Naive thymus-derived CD8-positive, alpha-beta T cell (primary cell): ENCODE measurements at places on chromosomes 1 and 21.

GRCh38 chr1:43058545-43059360, 100.1 kb upstream of the SLC2A1 start:
- no peak for DNase-seq

- no peak for DNase-seq
Observed at GRCh38 chr1:93262645-93263044, 82.1 kb downstream of the CCDC18 start.

DNA sequence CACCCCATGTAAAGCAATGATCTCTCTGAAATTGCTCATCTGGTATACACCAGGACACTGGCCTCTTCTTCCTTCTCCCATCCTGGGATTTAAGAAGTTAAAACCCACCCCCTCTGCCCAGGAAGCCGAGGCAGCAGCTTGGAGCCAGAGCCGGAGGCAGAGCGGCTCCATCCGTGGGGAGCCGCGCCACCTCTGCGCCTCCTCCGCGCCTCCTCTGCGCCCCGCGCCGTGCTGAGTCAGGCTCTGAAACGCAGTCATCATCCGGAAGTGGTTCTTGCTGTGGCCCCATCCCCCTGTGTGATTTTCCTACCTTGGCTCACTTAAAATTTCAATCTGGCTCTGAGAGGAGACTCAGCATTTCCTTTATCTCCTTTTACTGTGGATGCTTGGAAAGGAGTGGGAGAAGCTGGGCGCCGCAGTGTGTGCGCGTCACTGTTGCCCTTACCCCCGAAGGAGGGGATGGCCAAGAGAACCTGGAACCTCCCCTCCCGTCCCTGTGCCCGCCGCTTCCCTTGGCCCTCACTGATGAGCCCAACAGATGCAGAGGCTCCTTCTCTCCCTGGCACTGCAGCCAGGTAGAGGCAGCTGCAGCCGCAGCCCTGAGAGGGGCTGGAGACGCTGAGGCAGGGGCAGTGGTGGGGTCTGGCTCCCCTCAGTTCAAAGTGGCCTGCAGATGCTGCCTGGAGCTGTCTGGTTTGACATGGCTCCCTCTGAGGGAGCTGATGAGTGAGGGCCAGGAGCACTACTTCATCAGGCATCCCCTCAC, 15.3 kb upstream of the NPHP4 start:
- DNase-seq, result no peak

DNA sequence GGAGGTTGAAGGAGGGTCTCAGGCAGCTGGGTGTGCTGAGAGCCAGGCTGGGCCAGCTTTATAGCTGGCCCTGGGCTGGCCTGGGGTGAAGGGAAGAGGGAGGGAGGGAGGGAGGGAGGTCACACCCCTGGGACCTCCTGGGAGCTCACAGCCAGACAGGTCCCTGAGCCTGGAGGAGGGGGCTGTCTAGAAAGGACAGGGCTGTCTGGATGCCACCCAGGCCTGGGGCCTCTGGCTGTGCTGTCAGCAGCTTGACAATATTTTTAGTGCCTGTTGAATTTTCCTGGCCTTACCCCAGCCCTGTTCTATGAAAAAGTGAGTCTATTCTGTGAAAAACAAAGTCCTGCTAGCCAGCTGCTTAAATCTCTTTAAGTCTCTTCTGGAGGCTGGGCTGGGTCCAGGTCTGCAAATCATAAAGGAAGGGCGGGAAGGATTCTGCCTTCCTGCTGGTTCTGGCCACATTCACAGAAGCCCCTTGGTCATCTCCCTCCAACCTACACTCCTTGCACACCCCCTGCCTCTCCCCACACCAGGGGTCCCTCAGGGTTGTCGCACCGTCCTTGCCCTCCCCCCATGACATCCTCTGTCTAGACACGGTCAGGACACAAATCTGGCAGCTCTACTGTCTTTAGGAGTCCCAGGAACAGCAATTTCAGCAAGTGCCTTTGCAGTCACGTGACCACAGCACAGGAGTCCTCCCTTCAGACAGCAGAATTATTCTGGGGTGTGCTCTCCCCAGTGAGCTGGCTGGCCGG, at the start of gene LEFTY2:
LEFTY2 (minus strand) TSS at position 34 of the 755 bp plus-strand sequence. CDS start 80 bp downstream, outside the sequence.
- no peak for DNase-seq

GRCh38 chr1:42956739-42957138, 1.9 kb downstream of the SLC2A1 start:
- no peak for DNase-seq

- DNase-seq, result no peak
Observed at GRCh38 chr1:103416681-103417286, 108.7 kb upstream of the RNPC3 start.

GRCh38 chr1:231763456-231763855, 136.9 kb downstream of the DISC1 start:
- no peak for DNase-seq

DNA sequence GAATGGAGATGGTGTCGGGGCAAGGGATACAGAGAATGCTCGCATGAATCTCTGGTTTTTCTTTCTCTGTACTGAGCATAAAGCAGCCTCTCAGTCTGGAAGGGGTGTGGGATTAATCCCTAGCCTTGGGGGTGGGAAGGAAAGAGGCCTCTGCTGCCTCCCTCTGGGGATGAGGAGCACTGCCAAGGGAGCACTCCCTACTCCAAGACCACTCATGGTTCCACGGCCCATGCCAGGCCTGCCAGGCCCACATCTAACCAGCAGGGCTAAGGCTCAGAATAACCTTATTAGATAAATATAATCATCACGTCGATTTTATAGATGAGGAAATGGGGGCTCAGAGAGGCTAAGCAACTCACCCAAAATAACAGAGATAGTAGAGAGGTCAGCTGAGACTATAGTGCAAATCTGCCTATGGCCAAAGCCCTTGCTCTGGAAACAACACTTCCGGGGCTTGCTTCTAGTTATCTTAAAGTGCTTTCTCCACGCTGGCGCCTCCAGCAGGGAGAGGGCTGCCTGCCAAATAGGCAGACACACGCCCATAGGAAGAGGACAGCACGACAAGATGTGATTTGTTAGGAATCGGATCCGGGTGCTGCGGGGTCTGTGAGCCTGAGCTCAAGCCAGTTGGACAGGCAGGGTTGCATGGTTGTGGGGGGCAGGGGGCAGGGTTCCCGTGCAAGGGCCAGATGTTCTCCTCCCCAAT, 522 bp downstream of the TEX35 start:
- DNase-seq, result no peak

DNA sequence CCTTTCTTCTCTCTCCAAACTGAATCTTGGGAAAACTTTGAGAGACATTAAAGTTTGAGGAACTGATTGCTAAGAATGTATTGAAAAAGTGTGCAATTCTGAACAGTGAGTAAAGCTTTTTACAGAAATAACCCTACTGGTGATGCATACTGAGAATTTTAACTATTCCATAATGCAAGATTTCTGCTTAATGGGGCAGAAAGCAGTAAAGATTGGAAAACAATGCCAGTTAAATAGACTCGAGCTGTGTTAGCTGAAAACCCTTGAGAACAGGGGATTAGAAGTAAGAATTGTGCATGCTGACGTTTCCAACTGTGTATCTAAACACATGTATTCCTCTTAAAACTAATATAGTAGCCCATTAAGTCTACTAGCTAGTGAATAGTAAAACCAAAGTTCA, 1500.2 kb upstream of the PRMT6 start:
- no peak for DNase-seq

GRCh38 chr1:22972760-22973159, at the start of gene LACTBL1:
Gene LACTBL1, minus strand, starts transcription at chr1:22972866. Its CDS starts 550 bp downstream, at chr1:22972316.
- DNase-seq, result no peak

DNA sequence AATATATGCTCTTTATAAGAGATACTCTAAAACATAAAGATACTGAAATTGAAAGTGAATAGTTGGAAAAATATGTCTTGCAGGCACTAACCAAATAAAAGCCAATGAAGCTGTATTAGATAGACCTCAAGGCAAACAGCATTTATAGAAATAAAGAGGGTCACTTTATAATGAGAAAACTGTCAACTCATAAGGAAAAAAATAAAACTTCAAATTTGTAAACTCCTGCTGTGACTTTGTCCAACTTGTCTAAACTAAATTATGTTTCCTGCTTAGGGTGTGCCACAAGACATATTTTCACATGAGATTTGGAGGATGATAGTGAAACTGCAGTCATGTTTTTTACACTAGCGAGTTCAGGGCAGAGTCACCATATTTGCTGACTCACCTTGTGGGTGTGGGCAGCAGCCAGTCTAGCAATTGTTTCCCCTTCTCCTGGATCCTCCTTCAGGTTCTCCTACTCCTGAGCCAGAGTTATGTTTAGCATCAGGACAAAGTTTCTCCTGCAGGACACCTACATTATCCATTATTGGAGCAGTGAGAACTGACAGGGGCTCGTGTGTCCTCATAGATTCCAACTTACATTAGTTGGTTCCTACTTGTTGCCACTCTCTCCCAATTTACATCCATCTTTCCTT, 43.8 kb downstream of the CD53 start:
- no peak for DNase-seq

DNA sequence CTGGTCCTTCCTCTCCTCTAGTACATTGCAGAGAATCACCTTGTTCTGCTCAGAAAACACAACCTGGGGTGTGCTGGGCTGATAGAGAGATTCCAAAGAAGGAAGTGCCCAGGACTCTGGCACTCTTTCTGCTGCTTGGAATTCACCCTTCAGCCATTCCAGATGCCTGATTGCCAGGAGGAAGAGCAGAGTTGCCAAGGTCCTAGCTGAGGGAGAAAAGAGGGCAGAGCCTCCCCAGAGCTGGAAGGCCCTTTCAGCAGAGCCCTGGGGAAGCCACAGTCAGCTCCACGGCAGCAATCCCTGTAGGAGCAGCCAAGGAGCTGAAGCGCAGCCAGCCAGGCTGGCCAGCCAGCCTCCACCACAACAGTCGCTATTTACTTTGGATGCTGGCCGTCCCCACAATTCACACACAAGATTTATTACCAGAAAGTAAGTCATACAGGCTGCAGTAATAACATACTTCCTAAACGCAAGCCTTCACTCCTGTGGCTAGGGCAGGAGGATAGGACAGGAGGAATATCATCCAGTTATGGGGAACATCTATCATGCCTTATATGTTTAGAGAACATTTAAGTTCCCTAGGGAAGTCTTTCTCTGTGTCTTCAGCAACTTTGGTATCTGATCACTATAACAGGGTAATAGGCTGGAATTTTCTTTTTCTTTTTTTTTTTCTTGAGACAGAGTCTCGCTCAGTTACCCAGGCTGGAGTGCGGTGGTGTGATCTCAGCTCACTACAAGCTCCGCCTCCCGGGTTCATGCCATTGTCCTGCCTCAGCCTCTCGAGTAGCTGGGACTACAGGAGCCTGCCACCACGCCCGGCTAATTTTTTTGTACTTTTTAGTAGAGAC, 36.6 kb upstream of the SLC44A3 start:
- no peak for DNase-seq

GRCh38 chr1:64505232-64505943, 35.5 kb downstream of the CACHD1 start:
- DNase-seq, result peak; percentile 55

DNA sequence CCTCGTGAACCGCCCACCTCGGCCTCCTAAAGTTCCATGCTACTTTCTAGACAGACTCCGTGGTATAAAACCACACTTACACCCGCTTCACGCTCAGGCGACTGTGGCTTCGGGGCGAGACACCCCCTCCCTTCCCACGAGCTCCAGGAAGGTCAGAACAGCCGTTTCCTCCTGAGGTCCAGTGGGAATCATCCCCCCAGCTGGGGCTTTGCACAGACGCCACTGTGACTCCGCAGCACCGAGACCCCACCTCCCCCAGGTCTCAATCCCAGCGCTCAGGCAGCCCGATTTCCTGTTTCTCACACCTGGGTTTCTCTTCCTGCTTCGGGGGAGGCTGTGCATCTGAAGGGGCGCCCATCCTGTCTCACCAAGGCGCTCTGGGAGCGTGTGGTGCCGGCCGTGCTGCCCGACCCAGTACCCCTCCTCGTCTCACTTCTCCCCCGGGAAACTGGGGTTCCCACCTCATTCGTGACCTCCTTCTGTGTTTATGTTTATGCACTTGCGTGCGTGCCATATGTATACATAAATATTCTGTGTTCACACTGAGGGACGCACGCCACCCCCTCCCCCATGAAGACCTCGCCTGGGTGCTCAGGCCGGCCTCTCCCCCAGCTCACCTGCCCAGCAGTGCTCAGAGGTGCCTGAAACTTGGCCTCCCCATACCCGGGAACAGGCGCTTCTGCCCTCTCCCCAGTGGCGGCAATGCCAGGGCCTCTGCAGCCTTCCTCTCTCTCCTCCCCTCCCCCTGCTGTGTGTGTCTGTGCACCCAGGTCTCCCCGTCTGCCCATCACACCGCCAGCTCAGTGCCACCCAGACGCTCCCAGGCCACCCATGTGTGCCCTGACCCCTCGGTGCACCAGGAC, 14.6 kb downstream of the SLC35E2B start:
- peak; percentile 32 for DNase-seq

- peak; percentile 15 for DNase-seq
Observed at GRCh38 chr1:226657895-226658545, 81.1 kb downstream of the ITPKB start.

DNA sequence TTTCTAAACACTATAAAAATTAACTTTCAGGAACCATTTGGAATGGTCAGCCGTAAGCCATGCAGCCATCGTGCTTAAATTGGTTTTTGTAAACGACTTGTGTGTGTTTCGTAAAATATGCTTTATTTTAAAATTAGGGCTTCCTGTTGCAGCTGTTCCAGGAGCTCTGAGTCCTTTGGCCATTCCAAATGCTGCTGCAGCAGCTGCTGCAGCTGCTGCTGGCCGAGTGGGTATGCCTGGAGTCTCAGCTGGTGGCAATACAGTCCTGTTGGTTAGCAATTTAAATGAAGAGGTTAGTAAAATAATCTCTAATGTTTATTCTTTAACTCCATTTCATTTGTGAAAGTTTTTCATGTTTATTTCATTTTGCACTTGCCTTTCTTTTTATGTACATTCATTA, 83.1 kb downstream of the PTBP2 start:
- DNase-seq, result no peak

DNA sequence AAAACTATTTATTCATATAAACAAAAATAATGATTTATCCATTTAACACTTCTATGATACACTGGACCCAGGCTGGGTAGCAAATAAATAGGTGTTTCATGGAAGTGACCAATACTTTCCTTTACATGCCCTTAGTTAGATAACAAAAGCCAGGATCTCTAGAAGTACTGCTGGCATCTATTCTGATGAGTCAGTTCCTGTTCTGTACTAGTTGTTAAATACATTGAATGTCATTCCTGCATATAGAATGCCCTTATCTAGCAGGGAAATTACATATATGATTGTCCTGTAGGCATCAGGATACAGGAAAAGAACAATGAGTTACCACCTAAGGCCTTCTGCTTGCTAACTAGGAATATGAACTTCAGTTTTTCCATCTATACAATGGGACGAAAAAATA, 130.8 kb downstream of the HFM1 start:
- no peak for DNase-seq

GRCh38 chr1:32684167-32684811, 18.3 kb downstream of the SYNC start:
- DNase-seq, result no peak

DNA sequence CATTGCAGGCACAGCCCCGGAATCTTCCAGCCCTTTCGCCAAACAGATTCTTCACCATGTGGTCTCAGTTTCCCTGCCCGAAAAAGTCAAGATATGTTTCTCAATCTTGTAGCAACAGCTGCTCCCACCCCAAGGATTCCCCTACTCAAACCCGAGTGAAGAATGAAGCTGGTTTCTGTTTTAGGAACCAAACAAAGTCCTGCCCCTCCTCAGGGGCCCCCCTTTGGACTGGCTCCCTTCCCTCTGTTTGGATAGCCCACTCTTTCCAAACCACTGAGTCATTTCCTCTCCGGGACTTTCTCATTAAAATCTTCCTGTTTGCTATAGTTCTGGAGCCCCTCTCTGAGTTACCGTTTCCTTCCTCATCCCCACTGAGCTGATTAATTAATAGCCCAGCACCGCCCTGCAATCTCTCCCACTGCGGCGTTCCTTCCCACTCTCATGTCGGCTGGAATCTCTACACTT, 100.9 kb downstream of the TSEN15 start:
- no peak for DNase-seq

GRCh38 chr21:36639769-36640168, 59.1 kb upstream of the SIM2 start:
- no peak for DNase-seq
